ENCODE measurements at places on chromosomes 12 and 14. TPM values are rescaled to one million over a fixed set of nuclear protein-coding genes. Genes with fewer than 3 reads are reported as not detected.

GRCh38 chr12:946631-947030 is 2.9 kb downstream of the RAD52 start:
- DNase-seq = no peak

Gene RABGGTA
- total RNA-seq = 125 TPM

Gene TEX52
- not detected for total RNA-seq

DNA sequence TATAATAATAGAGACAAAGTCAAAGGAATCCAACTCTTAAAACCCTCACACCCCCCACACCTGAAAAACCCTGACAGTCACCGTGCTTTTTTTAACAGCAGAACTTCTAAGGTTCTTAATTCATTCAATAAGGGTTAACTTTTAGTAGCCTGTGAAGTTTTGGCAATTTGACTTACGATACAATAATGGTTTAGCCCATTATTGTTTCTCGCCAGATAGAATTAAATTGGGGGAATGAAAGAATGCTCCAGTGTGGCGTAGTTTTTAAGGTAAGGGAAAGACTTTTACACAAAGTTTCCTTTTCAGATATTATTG is 604 bp upstream of the MAGOHB start:
- DNase-seq = no peak

DNA sequence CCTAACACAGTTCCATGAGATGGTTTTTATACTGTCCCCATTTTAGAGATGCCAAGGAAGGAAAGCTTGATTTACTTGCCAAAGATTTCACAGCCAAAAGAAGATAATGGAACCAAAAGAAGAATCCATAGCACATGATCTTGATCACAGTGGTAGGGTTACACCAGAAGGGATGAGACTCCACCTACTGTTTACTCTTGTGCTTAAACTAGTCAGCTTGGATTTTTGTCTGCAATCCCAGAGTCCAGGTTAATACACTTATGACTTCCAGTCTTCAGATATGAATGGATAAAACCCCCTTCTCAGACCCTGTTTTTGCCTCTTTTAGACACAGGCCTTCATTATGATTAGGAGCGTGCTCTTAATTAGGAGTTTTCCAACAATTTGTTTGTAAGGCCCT is 454.2 kb downstream of the AEBP2 start:
- DNase-seq = no peak

GRCh38 chr14:86129426-86129825 is 599.5 kb downstream of the FLRT2 start:
- no peak for DNase-seq

GRCh38 chr14:31977001-31977556 is 100.0 kb upstream of the ARHGAP5 start:
- no peak for DNase-seq

All from upper lobe of left lung (tissue), 6 donors.